ENCODE measurements at places on chromosomes 6 and 20.

GRCh38 chr6:76230711-76231110 lies 158.2 kb upstream of the IMPG1 start:
- DNase-seq = no peak

DNA sequence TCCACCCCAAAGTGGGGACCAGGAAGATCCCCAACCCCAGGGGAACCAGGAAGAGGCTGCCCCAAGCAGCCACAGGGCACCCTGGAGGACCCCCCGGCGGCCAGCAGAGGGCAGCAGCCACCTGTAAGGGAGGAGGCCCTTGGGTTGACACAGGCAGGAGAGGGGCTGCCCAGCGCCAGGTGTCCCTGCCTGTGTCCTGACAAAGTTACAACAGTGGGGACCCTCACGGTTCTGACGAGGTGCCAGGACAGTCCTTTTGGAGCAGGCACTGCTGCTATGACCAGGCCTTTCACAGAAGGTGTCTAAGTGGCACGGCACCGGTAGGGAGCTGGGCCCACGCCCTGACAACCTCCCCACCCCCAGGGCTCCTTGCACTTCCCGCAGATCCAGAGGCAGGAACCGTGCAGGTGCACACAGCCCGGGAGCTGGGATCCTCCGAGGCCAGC lies 176.7 kb downstream of the BMP7 start:
- DNase-seq = no peak

DNA sequence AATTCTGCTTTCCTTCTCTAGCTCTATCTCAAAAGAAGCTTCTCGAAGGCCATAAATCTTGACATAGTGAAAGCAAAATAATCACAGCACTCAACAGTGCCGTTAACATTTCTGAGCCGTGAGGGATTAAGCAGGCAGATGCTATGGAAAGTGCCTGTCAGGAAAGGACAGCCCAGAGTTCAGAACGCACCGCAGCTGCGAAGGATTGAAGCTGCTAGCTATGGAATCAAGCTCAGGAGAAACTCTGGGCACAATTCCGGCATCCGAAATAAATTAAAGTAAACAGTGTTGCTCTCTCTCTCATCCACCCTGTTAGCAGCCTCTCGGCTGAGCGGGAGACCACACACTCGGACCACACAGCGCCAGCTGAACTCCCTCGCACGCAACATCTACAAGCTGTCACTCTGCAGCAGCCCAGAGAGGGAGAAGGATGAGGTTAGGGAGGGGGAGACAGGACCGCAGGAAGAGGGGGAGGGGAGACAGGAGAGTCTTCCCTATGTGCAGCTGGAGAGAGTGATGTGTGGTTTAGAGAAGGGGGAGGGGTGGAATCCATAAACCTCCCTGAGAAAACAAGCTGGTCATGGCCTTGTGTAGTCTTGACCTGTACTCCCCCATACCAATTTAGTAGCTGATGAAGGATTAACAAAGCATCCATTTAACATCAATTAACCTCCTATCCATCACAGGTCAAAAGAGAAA lies 9.0 kb downstream of the EXOC2 start:
- DNase-seq = no peak

- no peak for DNase-seq
Measured at GRCh38 chr6:120869397-120869796, 464.9 kb downstream of the TBC1D32 start.

GRCh38 chr6:7859591-7859990 lies 51.0 kb downstream of the TXNDC5 start:
- DNase-seq = no peak

GRCh38 chr6:29791786-29792122 lies 35.9 kb upstream of the HLA-G start:
- no peak for DNase-seq

GRCh38 chr20:31837896-31838397 lies 7.5 kb downstream of the FOXS1 start:
- DNase-seq = no peak

DNA sequence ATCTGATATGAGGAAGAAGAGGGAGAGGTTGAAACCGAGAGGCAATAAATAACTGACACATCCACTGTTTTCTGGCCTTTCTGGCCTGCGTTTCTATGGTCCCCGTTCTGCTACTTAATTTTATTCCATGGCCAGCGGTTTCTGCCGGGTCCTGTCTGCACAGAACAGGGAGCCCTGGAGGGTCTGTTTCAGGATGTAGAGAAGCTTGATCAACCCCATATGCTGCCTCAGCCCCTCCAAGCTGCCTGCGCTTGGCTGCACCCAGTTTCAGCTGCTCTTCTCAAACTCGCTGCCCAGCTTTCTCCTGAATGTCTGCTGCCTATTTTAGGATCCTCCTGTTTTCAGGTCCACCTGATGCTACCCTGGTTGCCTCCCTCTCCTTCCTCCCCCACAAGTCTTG lies 18.5 kb upstream of the PACSIN1 start:
- DNase-seq = no peak

DNA sequence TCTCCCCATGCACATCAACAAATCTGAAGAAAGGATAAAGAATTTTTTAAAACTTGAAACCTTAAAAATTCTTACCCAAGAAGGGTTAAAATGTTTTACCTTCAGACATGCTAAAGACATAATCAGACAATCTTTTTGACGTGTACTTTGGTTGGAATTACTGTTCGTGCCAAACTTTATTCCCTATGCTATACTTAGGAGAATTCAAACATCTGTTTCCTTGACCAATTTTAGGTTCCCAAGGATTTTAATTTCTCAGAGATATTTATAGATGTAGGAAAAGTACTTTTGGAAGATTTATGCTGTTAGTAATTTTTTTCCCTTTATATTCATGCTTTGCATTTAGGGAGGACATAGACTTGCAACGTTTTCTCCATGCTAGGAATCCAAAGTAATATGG lies 108.4 kb downstream of the AFG1L start:
- no peak for DNase-seq
